ENCODE measurements at places on chromosomes 4 and X.

GRCh38 chr4:150579551-150580234 lies 2.3 kb upstream of the MAB21L2 start:
- DNase-seq: no peak

GRCh38 chrX:10854594-10854993 lies 234.2 kb upstream of the MID1 start:
- no peak for DNase-seq

DNA sequence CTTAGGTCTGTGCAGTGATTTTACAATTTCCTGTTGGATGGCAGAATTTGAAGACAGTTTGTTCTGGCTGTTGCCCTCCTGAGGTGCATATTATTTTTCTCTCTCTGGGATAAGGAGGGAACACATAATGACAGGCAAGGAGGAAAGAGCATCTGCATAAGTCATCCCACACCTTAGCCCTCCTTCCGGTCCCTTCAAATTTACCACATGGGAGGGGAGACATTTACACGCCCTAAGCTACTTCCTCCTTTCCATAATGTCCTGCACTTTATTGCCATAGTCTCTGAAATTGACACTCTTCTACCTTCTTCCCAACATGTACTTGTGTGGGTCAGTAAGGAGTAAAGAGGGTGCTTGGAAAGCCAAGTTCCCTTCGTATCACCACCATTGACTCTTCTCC lies 13.9 kb downstream of the SMPX start:
- DNase-seq: no peak

- no peak for DNase-seq
These were observed 17.6 kb downstream of the HS6ST2 start for GRCh38 chrX:132940727-132941327.

- DNase-seq: no peak
These were observed 1.9 kb downstream of the SHOX start for GRCh38 chrX:632366-633042.

DNA sequence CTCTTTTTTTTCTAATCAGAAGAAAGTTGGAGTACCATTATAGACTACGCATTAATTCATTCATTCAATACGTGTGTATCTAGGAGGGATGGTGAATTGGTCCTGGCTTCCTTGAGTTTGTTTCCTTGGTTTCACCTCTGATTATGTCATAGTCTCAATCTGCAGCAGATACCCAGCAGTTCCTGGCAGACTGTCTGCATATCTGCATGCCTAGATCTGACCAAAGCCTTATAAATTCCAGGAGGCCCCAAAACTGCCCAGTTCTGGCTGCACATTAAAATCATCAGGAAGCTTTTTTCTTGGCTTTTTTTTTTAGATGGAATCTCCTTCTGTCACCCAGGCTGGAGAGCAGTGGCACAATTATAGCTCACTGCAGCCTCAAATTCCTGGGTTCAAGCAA lies 27.2 kb upstream of the SLC34A2 start:
- DNase-seq: no peak

DNA sequence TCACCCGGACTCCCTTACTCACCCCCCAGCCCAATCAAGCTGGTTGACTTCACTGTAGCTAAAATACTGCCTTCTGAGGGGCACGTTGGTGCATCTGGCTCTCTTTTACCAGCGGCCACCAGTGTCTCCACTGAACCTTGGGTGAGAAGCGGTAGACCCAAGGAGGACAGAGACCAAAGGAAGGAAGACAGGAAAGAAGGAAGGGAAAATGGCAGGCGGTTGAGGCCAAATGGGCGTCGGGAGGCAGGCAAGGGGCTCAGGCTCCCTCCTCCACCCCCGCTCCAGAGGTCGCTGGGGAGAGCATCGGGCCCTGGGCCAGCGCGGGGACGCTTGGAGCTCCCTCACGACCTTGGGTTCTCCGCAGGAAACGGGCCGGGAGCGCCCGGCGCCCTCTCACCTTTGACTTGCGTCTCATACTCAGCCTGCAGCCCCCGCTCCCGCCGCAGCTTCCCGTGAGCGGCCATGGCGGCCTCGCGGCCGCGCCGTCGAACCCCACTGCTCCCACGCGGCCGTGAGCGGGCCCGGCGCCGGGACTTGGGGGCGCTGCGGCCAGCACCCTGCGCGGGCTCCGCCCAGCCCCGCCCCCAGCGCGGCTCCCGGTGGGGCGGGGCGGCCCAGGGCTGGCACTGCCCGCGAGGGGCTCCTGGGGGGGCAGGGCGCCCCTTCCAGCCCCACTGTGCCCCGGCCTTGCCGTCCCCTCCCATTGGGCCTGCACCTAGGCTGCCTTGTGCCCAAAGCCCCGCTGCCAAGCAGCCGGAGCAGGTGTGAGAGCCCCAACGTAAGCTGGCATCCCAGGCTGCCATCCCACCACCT lies at the start of gene ARHGAP4:
ARHGAP4 (minus strand) TSS at position 526 of the 813 bp plus-strand sequence; CDS start at position 464, 62 bp downstream.
- peak; percentile 32 for DNase-seq

DNA sequence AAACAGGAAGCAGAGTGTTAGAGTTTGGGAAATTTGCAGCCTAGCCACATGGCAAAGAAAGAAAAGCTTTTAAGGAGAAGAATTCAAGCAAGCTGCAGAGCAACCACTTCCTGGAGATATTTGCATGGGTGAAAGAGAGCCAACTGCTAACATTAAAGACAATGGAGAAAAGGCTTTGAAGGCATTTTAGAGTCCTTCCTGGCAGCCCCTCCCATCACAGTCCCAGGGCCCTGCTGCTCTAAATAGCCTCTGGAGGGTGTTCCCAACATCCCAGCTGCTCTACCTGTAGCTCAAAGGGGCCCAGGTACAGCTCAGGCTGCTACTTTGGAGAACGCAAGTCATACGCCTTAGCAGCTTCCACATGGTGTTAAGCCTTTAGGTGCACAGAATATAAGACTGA lies 235.9 kb upstream of the FMR1 start:
- DNase-seq: no peak

GRCh38 chr4:172648471-172648870 lies 520.1 kb upstream of the GALNT7 start:
- DNase-seq: no peak

- no peak for DNase-seq
These were observed 9.8 kb upstream of the DCLK2 start for GRCh38 chr4:150068300-150068960.

DNA sequence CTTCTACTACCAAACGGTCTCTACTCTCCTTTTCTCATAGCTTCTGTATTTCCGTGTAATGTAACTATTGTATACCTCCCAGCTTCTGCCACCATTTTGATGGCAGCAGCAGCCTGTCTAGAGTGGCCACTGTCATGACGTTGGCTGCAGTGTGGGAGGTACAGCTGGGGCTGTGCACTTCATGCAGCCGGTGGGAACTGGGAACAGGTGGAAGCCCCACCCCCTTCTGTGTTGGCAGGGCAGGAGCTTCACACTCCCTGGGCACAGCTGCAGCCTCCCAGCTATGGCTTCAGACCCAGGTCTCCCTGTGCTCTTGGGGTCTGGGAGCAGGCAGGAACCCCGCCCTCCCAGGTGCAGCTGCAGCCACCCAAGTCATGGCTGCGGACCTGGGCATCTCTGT lies 49.8 kb upstream of the SEC24B start:
- no peak for DNase-seq

DNA sequence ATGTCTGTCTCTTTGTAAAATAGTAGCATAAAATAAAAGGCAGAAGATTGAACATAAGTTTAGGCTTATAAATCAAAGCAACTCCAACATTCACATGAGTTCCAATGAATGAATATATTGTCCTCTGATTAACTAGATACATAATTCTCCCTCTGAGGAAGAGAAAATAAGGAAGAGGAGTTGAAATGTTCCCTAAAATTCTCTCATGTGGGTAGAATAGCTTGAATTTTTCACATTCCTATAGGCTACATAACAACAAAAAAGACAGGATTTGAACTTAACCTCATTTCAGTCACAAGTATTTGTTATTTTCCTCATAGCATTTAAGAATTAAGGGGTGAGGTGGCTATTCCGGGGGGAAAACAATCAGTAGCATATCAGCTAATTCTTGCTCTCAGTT lies 462.4 kb upstream of the NDST4 start:
- no peak for DNase-seq

GRCh38 chrX:66919280-66919832 lies 280.5 kb upstream of the EDA2R start:
- DNase-seq: no peak

GRCh38 chr4:184251670-184251980 lies 34.0 kb upstream of the ENPP6 start:
- DNase-seq: no peak

DNA sequence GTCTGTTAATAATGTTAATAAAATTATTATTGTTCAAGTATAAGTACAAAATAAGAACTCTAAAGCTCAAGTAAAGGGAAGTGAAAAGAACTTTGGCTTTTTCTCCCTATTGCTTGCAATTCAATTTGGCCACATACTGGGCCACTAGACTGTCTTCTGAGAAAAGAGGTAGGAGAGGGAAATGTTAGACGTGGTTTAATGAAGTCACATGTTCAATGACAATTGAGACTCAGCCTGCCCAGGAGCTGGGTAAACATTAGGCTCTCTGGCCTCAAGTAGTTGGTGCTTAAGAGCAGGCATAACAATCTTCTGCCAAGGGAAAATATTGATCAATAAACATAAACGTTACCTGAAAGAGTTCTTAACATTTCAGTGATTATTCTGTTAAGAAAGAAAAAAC lies 15.1 kb upstream of the PRSS12 start:
- no peak for DNase-seq

DNA sequence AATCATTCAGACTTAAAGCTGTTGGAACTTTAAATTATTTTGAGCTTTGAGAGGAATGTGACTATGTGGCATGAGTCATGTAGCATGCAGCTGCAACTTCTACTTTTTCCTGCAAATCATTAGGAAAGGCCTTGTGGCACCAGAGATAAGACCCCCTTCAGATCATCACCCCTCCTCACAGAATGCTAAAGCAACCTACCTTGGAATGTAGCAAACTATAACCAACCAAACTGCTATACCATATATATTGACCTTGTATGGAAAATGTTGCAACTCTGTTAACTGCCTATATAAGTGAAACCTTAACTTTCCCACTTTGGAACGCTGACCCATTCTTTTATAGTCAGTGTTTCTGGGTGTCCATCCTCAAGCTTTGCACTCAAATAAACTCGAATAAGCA lies 32.0 kb downstream of the ATXN3L start:
- no peak for DNase-seq

GRCh38 chrX:39759526-39760224 lies 338.1 kb downstream of the BCOR start:
- DNase-seq: no peak

DNA sequence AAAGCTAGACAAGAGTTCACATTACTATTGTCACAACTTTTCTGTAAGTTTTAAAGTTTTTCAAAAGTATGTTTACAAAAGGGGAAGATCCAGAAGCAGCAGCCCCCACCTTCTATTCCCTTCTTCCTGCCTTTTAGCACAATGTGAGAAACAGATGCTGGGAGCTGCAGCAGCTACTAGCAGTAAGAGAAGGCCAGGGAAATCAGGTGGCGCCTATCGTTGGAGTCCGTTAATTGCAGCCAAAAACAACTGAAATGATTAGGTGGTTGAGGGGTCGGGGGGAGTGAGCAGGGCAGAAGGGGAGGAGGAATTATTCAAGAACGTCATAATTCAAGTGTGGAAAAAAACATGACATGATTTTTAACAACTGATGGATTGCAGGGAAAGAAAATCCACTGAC lies 27.4 kb downstream of the FRYL start:
- no peak for DNase-seq

- DNase-seq: no peak
These were observed 875.8 kb upstream of the SLIT2 start for GRCh38 chr4:19375931-19376330.

- DNase-seq: no peak
These were observed 121.3 kb downstream of the PPARGC1A start for GRCh38 chr4:23768541-23768940.

DNA sequence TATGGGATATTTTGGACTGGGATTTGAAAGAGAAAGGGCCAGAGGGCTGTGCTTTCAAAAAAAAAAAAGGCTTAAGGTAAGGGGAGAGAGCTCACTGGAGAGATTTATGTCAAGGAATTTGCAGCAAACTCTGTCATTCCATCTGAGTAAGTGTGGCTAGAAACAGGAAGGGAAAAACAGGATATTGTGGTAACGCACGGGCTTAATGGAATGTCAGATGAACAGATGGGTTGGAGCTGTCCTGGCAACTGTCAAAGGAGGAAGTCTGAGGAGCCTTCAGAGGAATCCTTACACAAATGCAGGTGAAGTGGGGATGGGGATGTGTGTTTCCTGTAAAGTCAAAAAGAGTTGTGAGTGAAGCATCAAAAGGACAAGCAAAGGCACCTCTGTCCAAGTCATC lies 15.1 kb upstream of the NKX3-2 start:
- DNase-seq: no peak
